Stimulated activated CD8-positive, alpha-beta memory T cell treated with anti-CD3 and anti-CD28 coated beads, Interleukin-2, amount 100 ng/mL, for 1 hour (primary cell): ENCODE measurements at places on chromosomes 5 and 9.

DNA sequence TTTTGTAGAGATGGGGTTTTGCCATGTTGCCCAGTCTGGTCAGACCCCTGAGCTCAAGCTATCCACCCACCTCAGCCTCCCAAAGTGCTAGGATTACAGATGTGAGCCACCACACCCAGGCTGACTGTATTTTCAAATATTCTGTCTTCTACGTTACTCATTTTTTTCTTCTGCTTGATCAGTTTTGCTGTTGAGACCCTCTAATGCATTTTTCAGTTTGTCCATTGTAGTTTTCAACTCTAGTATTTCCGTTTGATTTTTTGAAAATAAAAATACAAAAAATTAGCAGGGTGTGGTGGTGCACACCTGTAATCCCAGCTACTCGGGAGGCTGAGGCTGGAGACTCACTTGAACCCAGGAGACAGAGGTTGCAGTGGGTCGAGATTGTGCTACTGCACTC is 10.5 kb upstream of the LRRC70 start:
- DNase-seq: no peak

GRCh38 chr5:157865781-157866180 is 6.8 kb upstream of the CLINT1 start:
- no peak for DNase-seq

DNA sequence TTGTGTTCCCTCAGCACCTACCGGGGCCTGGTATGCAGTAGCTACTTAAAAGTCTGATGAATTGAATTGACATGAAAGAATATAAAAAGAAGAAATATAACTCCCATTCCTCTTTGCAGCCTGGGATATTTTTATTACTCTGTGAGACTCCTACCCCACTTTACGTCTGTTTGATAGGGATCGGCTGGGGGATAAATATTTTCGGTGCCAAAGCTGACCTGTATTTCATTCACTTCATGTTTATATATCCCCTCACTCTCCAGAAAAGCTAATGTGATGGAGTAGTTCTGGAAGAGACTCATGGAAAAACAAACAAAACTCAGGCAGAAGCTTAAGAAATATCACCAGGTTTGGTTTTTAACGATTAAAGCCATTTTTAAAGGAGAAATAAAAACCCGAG is 108.2 kb upstream of the TBC1D2 start:
- no peak for DNase-seq

DNA sequence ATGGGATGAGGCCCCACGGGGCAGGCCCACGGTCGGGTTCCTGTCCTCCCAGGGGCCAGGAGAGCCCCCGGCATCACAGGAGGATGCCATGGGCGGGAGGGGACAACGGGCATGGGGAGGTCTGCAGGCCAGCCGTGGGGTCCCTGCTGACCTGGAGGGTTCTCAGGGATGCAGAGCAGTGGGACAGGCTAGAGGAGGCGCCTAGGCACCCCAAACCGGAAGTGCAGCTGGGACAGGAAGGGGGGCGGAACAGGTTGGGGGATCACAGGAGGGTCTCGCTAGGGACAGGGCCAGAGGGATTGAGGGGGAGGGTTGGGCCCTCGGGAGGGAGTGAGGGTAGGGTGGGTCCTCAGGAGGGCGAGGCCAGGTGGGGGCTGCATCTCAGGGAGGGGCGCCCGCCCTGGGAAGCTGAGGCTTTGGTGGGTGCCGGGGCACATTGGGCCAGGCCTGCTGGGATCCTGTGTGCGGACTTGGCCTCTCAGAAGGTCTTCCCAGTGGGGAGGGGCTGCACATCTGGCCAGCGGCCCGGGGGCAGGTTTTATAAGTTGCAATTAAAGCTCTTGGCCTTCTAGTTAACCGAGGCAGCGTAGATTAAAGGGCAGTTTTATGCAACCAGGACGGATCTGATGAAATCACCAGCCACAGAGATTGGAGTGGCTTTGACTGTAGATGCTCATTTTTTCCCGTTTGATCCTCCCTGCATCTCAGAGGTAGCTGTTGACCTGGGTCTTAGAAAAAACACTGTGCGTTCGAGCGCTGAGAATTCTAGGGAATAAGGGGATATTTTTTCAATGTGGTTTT is 20.1 kb downstream of the NKD2 start:
- no peak for DNase-seq

DNA sequence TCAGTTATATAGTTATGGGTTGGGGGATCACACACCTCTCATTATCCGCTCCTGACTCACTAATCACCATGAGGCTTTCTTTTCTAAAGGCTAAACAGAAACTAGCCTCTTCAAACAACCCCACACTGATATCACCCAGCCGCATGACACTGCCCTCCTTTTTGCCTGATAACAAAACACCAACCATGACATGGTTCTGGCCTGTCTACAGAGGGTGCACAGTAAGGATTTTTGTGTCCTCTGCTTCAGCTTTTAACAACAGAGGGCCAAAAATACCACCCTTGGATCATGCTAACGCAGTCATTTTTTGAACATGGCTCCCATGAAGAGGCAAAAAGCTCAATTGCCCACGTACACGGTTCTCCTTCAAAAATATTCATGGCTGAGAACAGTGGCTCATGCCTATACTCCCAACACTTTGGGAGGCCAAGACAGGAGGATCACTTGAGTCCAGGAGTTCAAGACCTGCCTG is 4.0 kb downstream of the CMBL start:
- no peak for DNase-seq

DNA sequence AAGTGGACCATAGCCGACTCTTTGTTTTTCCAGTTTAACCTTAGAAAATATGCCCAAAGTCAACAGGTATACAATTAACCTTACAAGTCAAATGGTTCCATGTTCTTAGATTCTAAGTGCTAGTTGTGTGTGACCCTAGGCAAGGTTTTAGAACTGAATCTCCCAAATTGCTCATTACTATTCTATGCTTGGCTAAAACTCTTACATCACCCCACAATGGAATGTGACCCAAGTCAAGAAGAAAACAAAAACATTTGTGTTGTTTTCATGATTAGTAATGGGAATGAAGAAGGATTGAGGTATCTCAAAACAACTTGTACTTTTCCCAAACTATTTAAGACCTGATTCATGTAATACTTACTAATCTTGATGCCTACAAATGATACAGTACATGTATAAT is 159.2 kb downstream of the ARRDC3 start:
- DNase-seq: no peak

DNA sequence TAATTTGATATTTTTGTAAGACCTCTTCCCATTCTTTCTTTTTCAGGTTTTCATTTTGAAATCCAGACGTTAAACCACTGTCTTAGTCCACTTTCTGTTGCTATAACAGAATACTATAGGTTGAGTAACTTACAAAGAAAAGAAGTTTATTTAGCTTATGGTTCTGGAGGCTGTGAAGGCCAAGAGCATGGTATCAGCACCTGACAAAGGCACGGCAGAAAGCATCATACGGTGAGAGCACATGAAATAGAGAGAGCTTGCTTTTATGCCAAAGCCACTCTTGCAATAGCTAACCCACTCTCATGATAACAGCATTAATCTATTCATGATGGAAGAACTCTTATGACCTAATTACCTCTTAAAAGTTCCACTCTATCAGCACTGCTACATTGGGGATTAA is 255.6 kb upstream of the PDE4D start:
- no peak for DNase-seq

- no peak for DNase-seq
These were observed 22.7 kb downstream of the CYFIP2 start for GRCh38 chr5:157288405-157289163.

- DNase-seq: no peak
These were observed 49.3 kb downstream of the CSNK1G3 start for GRCh38 chr5:123561230-123561629.

DNA sequence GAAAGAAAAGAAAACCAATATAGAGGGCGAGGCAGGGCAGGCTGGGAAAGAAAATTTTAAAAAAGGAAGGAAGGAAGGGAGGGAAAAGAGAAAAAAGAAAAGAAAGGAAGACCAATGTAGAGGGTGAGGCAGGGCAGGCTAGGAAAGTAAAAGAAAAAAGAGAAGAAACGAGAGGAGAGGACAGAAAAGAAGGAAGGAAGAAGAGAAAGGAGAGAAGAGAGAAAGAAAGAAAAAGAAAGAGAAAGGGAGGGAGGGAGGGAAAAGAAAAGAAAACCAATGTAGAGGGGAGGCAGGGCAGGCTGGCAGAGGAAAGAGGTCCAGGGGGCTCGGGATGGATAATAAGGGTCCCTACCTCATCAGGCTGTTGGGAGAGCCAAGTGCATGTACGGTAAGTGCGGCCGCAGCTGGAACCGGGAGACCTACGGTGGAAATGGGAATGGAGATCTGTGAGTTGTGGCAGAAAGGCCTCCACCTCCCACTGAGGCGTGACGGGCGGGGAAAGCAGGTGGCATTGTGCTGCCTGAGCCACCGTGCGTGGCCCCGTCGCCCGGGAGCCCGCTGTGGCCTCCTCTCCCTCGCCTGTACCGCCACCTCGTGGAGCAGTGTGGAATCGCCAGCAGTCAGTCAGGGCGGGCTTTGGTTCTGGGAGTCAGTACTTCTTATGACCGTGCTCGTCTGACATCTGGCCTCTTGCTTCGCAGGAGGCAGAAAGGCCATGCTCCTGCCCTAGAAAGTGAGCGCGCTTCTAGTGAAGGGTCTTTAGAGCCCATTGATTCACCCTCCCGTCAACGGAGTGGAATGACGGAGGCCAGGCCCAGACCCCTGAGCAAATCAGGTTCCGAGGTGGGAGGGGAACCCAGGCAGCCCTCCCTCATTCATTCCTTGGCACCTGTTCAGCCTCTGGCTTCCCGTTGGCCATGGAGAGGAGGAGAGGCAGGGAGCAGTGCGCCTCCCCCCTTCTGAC is 10.4 kb upstream of the NHP2 start:
- peak; percentile 87 for DNase-seq

DNA sequence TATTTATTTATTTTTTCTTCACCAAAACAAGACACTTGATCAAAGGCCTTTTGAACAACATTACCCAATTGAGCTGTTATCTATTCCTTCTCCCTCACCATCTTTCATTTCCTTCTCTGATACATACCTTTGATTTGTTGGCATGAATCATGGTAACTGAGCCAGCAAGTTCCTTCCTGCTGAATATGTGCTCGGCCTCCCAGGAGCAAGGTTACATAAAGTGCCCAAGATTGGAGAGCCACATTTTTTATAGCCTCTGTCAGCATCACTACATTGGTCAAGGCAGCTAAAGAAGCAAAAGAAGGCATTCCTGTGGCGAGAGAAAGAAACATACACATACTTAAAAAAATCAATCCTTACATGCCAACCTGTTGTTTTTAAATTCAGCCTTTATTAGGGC is 369.6 kb downstream of the CYLC2 start:
- DNase-seq: no peak

- DNase-seq: no peak
These were observed 764 bp downstream of the ANKRA2 start for GRCh38 chr5:73564675-73565074.

GRCh38 chr5:148841519-148841918 is 15.1 kb downstream of the ADRB2 start:
- no peak for DNase-seq

DNA sequence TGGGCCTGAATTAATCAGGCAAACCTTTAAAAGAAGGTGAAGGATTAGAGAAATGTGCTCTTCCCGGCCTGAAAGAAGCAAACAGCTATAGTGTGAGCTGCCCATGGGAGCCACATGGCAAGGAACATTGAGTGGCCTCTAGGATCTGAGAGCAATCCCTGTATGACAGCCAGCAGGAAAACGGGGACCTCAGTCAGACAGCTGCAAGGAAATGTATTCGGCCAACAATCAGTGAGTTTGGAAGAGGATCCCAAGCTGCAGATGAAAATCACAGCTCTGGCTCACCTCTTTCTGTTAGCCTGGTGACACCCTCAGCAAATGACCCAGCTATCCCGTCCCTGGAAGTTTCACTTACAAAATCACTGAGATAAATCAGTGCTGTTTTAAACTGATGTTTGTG is 309.2 kb downstream of the SH3GL2 start:
- DNase-seq: no peak

DNA sequence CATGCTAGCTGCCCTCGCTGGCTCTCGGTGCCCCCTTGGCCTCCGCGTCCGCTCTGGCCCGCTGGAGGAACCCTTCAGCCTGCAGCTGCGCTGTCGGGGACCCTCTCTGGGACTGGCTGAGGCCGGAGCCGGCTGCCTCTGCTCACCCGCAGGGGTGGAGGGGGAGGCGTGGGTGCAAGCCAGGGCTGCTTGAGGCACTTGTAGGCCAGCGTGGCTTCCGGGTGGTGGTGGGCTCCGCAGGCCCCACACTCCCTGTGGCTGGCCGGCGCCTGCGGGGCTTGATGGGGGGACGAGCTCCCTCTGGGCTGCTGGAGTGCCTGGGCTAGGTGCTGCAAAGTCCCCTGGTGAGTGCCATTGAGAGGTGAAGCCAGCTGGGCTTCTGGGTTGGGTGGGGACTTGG is 429.6 kb downstream of the LRRC70 start:
- DNase-seq: no peak

GRCh38 chr5:124927735-124928134 is 181.3 kb upstream of the ZNF608 start:
- no peak for DNase-seq

DNA sequence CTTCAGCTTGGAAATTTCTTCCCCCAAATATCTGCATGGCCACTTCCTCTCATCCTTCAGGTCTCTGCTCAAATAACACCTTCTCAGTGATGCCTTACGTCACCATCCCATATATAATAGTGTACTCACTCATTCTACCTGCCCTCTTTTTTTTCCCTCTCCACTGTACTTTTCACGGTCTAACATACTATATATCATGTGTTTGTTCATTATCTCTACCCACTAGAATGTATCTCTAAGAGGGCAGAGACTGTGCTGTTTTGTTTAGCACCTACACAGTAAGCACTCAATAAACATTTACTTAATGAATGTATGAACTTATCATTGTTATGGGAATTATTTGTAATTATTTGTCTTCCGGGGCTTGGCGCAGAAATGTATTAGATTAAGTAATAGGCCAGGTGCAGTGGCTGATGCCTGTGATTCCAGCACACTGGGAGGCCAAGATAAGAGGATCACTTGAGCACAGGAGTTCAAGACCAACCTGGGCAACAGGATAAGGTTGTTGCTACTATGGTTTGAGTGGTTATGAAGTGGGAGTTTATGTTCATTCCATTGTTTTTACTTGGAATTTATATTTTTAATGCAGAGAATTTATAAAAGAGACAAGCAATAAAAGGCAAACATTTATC is 6.0 kb upstream of the IL13 start:
- no peak for DNase-seq

DNA sequence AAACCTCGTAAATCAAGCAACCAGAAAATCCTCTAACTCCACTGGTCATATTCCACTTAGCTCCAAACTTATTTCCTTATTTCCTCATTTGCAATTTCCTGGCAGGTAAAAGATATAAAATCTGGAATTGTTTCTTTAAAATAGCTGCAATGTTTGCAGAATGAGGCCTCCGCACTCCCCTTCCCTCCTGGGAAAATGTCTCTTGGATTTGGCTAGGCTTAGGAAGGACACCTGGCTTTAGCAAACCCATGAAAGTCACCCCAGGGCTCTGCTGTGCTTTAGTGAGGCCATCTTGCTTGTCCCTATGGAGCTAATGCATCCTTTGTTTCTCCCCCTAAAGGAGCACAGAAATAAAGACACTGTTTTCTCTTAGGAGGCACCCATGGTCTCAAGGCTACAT is 10.5 kb downstream of the ARSB start:
- DNase-seq: no peak
